ENCODE measurements at places on chromosomes 5 and 9. TPM values are rescaled to one million over a fixed set of nuclear protein-coding genes. Genes with fewer than 3 reads are reported as not detected.
A peak's percentile ranks its signal among the peaks of the same experiment; 100 is the strongest.

DNA sequence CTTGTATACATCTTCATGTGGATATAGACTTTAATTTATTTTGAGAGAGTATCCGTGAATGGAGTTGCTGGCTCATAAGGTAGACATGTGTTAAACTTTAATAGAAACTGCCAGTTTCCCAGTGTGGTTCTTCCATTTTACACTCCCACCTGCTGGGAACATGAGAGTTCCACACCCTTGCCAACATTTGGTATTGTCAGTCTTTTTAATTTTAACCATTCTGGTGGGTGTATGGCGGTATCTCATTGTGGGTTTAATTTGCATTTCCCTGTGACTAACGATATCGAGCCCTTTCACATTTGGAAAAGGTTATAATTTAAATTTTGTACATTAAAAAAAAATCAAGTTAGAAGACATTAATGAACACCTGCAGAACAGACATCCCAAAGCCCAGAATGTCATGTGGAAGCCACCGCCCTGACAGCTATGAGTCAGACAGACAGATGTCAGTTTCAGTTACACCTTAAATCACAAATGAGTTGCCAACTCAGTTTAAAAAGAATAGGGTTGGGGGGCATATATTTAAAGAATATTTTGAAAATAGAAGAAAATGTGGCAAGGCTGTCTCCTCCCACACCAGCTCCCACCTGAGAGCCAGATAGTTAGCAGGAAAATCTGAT is 36.9 kb downstream of the ANKRD33B start:
- DNase-seq, result no peak

DNA sequence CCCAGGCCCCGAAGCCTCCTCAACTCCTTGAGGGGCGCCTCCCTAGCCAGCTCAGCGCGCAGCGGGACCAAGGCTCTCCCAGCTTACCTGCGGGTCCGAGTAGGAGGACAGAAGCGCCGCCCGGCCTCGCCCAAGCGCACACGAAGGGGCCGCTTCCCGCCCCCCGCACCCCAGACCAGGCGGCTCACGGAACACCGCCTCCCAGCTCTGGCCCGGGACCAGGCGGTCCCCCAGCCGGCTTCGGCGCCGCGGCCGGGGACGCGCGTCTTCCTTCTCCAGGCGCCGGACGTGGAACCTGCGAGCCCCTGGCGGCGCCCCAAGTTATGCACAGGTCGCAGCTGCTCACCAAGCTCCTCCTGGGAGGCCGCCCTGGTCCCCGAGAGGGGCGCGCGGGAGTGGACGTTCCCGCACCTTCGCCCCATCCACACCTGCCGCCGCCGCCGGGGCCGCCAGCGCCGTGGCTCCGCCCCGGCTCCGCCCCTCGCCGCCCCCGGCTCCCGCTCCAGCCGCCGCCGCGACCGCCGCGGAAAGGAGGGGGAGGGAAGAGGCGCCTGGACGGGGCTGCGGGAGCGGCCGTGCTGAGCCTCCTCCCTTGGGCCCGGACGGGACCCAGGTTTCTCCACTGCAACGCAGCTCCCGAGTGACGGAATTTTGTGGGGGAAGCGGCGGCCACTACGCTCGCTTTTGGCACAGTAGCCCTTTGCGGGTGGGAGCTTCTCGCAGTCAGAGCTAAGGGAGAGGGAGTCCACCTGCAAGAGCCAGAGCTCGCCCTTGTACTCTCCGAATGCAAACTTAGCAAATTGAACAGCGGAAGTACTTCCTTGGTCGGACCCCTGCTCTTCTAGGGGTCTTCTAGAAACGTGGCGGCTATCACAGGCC is 77.5 kb upstream of the IFNE start:
- DNase-seq, result peak; percentile 30

DNA sequence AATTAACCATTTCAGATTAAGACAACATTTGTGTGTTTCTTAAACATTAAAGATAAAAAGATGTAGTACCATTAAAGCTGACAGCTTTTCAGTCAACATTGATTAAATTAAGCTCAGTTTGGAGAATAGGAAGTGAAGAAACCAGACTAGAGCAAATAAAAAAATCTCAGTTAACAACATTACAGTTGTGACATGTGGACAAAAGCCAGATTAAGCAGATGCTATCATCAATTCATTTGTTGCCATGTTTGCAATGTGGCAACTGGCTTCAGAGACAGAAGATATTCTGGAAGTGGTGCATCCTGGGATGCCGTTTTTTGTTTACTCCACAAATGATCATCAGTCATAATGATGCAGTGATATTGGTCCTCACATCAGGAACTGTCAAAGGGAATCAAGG is 70.3 kb upstream of the CNTLN start:
- peak; percentile 8 for DNase-seq

DNA sequence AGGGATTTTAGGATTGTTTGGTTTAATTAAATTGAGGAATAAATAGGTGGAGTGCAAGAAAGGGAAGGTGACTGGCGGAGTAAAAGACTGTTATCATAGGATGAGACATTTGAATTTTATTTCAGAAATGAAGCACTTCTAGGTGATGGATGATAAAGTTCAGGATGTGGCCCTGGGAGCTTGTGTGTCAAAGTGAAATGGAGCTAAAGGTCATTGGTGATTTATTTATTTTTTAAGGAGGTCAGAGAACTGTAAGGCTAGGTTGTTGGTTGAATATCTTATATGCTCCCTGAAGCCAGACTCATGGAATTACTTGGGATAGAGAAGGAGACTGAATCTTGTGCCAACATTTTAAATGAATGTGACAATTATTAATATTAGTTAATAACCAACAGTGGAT is 40.5 kb downstream of the PBX3 start:
- no peak for DNase-seq

DNA sequence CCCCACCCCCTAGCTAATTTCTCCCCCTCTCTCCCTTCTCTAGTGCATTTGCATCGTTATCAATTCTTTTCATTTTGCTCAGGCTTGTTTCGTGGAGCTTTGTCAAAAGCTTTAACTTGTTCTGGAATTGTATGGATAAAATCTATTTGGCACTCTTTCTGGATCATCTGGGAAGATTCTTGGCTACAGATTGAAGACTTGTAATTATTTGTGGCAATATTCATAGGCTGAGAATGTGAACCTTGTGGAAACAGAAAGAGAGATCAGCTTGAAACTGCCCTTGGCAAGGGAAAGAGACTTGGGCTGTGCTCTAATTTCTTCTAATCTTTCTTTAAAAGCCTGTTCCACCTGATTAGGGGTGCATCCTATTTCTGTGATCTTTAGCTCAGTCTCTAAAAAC is 340.6 kb upstream of the DAB2 start:
- DNase-seq, result peak; percentile 24

DNA sequence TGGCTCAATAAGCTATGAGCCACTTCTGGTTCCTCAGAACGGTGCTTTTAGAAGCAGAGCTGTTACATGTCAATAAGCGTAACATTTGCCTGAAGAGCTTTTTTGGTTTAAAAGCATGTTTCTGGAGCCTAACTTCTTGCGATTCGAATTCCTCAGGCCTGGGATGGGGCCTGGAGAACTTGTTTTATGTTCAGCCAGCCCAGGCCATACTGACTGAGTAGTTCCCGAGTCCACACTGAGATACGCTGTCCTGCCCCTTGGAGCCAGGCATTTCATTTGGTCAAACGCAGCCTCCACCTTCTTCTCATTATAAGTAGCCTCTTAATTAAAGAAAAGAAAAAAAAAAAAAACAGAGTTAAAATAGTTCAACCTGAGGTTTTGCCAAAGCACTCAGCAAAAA is 260.6 kb upstream of the ANKRD55 start:
- peak; percentile 15 for DNase-seq

PRXL2C gene
- total RNA-seq, result 23.1 TPM

KCNT1 gene
- 2.8 TPM for total RNA-seq

Data from tongue (tissue), 3 donors.